ENCODE measurements at places on chromosomes 6 and 20.

GRCh38 chr6:153108315-153108714, 22.8 kb downstream of the RGS17 start:
- no peak for DNase-seq

DNA sequence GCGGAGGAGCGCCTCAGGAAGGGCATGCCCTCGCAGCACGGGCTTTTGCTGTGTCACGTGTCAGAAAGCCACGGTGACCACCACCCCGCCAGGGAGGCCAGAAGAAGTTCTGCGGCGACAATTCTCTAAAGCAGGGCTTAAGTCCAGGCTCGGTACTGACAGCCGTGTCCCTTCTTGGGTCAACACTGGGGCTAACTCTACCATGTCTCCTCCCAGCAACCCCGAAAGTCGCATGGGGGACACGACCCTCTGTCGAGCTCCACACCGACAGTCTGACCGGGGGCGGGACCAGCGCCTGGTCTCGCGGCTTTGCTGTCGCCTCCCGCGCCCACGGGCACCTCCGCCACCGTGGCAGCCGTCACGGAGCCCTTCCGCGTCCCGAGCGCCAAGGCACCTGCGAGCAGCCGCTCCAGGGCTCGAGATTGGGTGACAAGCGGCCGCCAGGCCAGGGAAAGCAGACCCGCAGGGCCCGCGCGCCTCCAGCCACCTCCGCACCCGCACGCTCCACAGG, 534 bp downstream of the NANP start:
- peak; percentile 22 for DNase-seq

DNA sequence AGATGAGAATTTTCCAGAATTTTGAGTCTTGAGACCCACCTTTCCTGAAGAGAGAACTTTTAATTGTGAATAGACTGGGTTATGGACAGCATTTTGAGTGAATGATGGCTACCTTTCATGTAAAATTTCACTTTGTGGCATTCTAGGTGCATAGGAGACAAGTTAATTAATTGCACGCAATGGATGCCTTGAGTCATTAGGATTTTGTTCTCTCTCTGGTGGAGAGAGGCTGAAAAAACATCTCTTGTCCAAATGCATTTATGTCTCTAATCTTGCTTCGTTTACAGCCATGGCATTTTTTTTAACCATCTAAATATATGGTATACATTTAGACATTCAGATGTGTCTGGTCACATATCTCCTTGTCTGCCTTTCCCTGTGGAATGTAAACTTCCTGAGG, 3.1 kb downstream of the RHAG start:
- no peak for DNase-seq

- DNase-seq: no peak
Measured at GRCh38 chr6:169714178-169714577, 10.1 kb downstream of the PHF10 start.

- no peak for DNase-seq
Measured at GRCh38 chr6:118746145-118746824, 94.9 kb upstream of the CEP85L start.
